GM19239 (cell line): ENCODE measurements at places on chromosomes 1 and 21.

- DNase-seq, result no peak
These were observed 4.4 kb downstream of the DVL1 start for GRCh38 chr1:1344655-1345361.

- no peak for DNase-seq
These were observed 249.3 kb downstream of the ZNF648 start for GRCh38 chr1:181812208-181812607.

- no peak for DNase-seq
These were observed 116.8 kb downstream of the RABGAP1L start for GRCh38 chr1:174276087-174276486.

GRCh38 chr1:199357599-199357998 is 669.9 kb upstream of the NR5A2 start:
- no peak for DNase-seq

DNA sequence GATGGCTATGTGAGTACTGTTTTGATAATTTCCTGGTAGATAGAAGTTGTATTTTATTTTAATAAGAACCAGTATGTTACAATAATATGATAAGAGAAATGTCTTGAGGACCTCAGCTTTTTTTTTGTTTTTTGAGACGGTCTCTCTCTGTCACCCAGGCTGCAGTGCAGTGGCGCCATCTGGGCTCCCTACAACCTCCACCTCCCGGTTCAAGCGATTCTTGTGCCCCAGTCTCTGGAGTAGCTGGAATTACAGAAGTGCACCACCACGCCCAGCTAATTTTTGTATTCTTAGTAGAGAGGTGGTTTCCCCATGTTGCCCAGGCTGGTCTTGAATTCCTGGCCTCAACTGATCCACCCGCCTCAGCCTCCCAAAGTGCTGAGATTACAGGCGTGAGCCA is 968.1 kb upstream of the ADGRL4 start:
- no peak for DNase-seq

DNA sequence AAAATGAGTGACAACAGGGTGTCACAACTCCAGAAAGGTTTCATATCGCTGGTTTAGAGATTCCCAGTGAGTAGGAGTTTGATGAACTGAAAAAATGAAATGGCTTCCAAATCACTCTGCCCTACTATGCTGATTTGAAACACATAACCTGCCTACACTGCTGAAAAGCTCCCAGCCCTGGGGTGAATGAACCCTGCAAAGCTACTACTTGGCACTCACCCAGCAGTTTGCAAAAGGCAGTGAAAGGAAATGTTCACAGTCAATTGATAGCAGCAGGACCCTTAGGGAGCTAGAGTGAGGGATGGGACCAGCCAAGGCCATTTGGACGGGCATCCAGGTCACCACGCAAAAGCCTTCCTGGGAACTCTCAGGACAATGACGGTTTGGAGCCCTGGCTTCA is 44.4 kb upstream of the SRP9 start:
- DNase-seq, result no peak

GRCh38 chr1:17596186-17596585 is 56.7 kb downstream of the ARHGEF10L start:
- DNase-seq, result no peak

- no peak for DNase-seq
These were observed 535.1 kb downstream of the DPYD start for GRCh38 chr1:97385536-97386277.

GRCh38 chr1:16012590-16013219 is 5.1 kb downstream of the HSPB7 start:
- peak; percentile 57 for DNase-seq

DNA sequence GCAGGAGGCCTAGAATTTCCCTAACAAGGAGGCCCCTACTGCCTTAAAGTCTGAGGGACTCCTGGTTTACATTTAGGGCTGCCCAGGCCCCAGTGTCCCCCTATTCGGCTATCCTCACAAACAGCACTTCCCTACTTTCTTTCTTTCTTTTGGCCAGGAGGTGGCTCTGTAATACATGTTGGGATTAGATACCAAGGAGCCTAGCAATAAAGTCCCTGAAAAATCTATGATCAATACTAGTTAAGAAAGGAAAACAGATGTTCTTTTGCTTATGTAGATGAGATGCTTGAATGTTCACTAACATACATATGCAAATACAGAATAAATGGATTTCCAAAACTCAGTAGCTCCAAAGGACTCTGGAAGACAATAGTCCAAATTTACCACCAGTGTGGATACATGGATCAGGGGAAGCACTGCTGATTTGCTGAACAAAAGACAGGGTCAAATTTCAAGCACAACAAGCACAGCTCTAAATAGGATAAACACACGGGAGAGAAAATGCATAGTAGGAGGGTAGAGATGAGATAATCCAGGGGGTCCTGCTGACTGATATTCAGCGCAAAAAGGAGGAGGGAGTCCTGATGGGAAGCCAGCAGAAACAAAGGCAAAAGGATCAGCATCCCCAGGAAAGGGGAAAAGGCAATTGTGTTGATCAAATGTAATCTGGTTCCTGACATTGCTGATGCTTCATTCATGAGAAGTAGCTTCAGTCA is 240.0 kb downstream of the NUF2 start:
- no peak for DNase-seq

DNA sequence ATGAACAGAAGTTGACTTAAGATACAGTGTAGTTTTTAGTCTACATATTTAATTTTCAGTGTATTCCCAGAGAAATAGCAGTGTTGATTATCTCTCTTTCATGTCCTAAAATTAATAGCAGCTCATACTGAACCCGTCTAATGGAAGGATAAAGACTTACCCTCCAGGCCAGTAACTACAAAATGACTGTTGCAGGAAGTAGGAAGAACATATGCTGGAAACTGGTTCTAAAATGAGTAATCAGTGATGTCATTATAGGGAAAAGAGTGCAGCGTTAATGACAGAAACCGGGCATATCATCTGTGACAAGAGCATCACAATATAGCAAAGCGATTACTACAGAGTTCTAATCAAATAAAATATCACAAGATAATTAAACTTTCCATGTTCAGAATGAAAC is 385.5 kb downstream of the SMYD3 start:
- no peak for DNase-seq

DNA sequence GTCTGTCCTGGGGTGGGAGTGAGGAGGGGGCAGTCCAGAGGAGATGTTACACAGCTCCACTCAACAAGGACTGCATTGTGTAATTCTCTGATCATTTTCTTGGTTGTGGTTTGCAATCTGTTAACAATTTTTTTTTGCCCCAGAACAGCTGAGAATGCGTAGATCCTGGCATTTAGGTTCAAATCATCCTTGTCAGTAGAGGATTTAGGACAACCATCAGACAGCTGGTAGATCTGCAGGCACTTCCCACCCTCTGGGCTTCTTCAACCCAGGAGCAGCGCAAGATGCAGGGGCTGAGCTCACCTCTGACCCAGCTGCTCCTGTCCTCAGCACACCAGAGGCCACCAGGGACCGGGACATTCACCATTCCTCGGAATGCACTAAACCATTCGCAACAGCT is 13.5 kb downstream of the BCAR3 start:
- no peak for DNase-seq

DNA sequence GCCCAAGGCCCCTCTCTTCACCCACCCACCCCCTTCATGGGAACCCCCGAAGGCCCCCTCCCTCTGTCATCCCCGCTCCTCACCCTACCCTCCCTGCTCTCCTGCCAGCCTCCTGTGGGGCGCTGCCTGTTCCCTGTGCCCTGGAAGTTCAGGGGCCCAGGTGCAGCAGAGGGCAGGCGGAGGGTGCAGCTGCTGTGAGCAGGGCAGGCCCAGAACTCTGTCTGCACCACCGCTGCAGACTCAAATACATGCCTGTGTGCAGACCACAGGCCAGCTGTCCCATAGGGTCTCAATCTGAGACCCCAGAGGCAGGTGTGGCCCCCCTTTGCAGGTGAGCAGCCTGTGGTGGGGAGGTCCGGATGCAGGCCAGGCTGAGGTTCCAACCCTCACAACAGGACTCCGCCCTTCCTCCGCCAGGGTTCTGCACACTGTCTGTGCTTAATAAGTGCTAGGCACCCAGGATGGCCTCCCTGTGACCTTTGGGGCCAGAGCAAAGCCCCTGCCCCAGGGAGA is 62.5 kb downstream of the WNT9A start:
- no peak for DNase-seq

DNA sequence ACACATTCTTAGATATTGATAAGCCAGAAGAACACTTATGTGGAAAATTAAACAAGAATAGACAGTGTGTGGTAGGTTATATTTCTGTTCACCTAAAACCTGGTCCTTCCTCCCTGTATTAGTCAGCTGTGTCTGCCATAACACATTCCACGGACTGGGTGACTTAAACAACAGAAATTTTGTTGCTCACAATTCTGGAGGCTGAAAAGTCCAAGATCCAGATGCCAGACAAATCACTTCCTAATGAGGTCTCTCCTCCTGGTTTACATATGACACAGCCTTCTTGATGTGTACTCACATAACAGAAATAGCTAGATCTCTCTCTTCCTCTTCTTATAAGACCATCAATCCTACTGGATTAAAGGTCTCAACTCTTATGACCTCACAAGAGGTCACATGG is 25.7 kb downstream of the JMJD4 start:
- DNase-seq, result no peak

DNA sequence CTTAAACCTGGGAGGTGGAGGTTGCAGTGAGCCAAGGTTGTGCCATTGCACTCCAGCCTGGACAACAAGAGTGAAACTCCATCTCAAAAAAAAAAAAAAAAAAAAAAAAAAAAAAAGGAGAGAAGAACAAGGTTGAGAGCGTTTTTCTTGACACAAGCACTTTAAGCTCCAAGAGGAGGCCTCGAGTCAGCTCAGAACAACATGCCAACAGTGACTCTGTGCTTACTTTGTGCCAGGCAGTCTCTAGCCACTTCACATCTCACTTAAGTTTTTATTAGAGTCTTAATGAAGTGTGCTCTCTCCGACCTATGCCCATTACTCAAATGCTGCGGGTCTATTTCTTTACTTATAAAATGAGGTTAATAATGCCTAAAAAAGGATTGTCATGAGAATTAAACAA is 13.0 kb downstream of the ATP1A1 start:
- no peak for DNase-seq

DNA sequence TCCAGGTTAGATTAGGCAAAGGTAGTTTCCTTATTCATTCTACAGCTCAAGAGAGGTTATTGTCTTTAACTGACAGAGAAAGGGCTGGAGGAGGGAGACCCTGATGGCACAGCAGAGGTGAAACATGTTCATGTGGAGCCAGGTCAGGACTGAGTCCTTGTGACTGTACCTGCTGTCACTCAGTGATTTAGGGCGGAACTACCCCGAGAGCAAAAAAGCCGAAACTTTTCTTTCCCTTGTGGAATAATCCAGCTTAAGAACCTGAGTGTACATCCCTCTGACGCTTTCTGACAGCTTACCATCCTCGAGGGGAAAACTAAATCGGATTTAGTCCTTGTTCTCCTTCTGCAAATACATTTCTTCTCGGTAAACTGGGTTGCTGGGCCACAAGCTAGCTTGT is 273.2 kb downstream of the BACH1 start:
- no peak for DNase-seq

- DNase-seq, result no peak
These were observed 26.6 kb upstream of the CTBS start for GRCh38 chr1:84600796-84601195.

DNA sequence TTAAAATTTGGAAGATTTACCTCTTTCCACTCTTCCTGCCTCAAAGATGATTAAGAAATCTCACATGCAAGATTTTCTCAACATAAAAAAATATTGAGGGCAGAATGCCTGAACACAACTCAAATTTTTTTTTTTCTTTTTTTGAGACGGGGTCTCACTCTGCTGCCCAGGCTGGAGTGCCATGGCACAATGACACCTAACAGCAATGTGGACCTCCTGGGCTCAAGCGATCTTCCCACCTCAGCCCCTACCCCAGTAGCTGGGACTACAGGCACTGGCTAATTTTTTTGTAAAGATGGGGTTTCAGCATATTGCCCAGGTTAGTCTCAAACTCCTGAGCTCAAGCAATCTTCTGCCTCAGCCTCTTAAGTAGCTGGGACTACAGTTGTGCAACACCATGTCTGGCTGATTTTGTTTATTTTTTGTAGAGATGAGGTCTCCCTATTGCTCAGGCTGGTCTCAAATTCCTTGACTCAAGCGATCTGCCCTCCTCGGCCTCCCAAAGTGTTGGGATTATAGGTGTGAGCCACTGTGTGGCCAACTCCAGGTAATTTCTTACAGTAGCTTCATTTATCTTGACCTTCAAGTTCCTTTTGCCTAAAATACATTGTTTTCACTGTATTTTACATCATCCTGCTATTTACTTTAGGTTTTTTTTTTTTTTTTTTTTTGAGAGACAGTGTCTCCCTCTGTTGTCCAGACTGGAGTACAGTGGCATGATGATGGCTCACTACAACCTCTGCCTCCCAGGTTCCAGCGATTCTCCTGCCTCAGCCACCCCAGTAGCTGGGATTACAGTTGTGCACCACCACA is 10.4 kb downstream of the NUCKS1 start:
- DNase-seq, result no peak
